NCI-H510A (cell line): ENCODE measurements at places on chromosomes 2 and 18.

DNA sequence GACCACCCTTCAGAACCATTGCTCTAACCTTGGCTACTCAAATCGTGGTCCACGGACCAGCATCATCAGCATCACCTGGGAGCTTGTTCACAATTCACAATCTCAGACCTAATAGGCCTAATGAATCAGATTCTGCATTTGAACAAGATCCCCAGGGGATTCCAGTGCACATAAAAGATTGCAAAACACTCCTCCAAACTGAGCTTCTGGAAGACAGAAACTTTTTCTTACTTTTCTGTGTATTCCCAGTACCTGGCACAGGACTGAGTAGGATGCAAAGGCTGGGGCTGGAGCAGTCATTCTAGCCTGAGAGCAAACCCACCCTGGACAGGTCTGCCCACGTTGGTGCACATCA is 115.1 kb upstream of the COPS8 start:
- no peak for DNase-seq

GRCh38 chr18:43620936-43621335 is 343.6 kb upstream of the SYT4 start:
- no peak for DNase-seq

GRCh38 chr18:25247725-25248124 is 104.2 kb downstream of the ZNF521 start:
- DNase-seq, result no peak

DNA sequence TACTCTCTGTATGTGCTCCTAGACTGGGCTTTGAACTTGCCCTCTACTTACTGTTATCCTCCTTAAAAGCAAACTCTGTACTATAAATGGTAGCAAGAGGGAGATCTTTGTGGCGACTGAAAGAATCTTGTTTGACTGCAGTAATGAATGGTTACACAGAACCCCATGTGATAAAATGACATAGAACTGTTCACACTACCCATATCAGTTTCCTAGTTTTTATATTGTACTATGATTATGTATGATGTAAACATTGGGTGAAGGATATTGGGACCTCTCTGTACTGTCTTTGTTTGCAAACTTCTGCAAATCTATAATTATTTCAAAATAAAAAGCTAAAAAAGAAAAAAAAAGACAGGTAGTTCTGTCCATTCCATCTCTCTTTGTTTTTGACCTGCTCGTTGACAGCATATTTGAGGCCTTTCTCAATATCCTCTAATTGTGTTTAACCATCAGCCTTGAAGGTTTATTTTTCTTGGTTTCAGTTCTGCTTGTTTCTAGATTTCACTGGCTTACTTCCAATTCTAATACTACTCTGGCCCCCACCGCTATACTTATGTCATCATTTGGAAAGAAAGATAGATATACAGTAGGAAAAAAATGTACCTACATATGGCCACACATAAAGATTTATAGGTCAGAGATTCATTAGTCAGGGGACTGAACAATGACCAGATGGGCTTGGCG is 79.2 kb upstream of the MYO3B start:
- DNase-seq, result no peak

DNA sequence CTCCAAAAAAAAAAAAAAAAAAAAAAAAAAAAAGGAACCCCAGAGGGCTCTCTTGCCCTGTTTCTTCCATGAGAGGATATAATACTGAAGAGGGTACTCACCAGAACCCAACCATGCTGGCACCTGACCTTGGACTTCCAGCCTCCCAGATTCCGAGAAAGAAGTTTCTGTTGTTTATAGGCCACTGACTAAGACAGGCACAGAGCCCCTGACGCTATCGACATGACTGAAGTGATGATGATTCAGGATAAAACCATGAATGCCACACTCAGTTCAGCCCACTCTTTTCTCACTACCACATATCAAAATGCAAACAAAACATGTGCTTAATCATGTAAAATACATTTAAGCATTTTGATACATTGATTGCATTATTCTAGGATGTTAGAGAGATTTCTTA is 66.1 kb upstream of the CDCA7 start:
- no peak for DNase-seq

DNA sequence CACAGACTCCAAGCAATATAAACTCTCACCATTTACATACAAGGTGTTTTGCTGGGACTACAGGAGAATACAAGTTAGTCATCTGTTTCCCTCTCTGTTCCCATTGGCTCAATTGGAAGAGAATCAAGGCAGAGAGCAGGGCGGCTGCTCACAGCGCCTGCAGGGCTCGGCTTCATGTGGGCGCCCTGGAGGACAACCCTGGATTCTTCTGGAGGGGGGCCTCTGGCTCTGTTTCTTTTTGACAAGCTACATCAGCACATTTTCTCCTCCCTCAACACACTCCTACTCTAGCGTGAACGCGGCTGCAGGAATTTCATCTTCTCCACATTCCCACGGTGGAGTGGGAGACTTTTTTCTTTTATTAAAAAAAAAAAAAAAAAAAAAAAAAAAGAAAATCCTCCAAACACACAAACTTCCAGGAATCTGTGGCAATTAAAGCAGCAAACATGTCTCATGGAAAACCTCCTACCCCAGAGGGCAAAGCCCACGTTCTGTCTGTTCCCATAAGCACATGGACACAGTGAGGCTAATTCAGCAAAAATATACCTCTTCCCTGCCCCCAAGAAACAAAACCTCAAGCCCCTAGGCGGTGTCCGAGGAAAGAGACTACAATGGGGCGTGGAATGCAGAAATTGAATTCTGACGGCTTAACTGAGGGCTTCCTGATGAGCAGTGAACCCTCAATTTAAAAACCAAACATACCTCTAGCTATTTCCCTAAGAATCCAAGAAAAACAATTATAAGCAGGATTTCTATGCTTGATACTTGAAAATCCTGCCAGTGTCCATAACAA is 50.6 kb downstream of the PARD6G start:
- DNase-seq, result no peak

GRCh38 chr2:161134547-161135518 is 25.4 kb upstream of the TANK start:
- DNase-seq, result no peak

GRCh38 chr2:144774809-144775208 is 254.9 kb upstream of the ZEB2 start:
- DNase-seq, result no peak

GRCh38 chr2:208713066-208713745 is 306.6 kb downstream of the PTH2R start:
- no peak for DNase-seq

- DNase-seq, result no peak
These were observed 155.8 kb downstream of the PTGR3 start for GRCh38 chr18:75053028-75053629.

DNA sequence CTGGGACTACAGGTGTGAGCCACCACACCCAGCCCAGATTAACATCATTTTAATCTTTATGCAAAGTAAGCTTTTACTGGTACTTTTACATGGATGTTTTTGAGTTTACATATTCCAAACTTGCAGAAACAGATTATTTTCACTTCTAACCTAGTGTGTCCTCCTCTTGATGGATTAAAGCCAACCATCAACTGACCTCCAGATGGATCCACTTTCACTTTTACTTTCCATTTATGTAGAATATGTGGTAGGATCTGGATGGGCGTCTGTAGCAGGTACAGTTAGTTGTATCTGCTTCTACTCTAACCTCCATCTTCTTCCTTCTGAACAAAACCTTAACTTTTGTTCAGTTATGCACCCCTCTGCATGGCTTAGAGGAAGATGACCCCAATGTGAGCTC is 264.1 kb downstream of the CDH20 start:
- DNase-seq, result no peak

GRCh38 chr2:160584972-160585494 is 91.4 kb upstream of the RBMS1 start:
- DNase-seq, result no peak

GRCh38 chr2:98839292-98839691 is 96.7 kb downstream of the CRACDL start:
- no peak for DNase-seq

DNA sequence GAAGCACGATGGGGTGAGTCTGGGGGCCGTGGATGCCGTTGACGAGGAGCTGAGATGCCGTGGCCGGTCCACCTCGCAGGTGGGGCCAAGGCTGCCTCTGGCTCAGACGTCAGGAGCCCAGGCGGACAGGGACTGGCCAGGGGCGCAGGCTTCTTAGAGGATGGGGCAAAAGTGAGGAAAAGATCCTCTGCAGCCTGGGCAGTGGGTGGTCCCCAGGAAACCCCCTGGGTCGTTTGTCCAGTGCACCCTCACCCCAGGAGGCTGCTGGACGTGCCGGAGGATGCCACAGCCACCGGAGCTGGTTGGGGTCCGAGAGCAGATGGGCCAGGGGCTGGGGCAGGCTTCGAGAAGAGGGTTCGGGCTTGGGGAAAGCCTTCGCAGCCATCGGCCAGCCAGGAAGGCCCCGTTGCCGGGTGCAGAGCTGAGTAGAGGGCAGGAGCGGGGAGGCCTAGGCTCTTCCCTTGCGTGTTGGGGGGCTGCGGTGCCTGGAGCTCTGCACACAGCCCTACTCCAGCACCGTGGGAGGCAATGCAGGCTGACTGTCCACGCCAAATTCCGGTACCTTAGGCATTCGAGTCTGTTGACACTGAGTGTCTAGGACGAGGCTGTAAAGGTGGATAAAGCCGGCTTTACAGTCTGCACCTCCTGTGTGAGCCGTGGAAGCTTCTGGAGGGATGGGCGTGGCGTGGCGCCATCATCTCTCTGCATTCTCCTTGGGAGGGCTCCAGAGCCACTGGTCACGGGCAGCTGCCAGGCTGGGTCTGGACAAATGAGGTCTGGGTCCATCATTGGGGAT is 18.8 kb downstream of the GPC1 start:
- DNase-seq, result no peak

GRCh38 chr18:76564117-76564516 is 69.1 kb upstream of the ZNF516 start:
- no peak for DNase-seq

DNA sequence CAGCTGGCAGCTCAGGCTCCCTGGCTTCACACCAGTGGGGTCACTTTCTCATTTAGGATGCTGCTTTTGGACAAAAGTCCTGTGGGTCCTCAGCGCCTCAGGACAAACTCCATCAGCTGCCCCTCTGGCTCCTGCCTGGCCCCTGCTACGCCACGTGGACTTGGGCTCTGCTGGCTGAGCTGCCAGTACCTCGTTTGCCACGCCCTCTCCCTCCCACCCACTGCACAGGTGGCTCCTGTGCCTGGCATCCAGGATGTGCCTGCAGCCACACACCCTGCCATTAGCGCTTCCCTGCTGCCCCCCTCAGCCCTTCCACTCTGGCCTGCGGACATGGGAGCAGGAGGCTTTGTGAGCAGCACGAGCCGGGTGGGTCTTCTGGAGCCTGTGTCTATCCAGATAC is 118.9 kb downstream of the ZNF236 start:
- no peak for DNase-seq

DNA sequence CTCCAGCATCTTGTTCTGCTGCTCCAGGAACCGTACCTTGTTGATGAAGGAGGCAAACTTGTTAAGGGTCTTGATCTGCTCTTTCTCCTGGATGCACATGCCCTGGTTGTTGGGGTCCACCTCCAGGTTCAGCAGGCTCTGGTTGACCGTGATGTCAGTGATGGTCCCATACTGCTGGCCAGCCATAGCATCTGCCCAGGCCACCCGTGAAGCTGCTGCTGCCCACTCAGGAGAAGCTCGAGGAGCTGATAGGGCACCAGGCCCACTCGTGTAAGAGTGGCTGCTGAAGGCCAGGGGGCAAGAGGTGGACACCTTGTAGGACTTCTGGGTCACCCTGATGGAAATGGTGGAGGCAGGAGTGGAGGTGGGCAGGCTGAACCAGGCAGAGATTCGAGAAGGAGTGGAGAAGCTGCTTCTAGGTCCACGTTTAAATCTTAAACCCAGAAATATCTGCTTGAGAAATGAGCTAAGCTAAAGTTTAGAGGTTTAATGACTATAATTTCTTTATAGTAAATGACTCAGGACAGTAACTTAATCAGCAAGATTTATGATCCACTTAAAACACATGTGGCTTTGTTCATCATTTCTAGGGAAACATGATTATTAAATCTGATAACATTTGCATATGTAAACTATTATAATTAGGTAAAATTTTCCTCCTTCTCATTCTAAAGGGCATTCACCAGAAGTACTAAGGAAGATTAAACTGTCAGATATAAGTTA is 358.7 kb upstream of the SETBP1 start:
- no peak for DNase-seq

- DNase-seq, result no peak
These were observed 54.9 kb downstream of the ZCCHC2 start for GRCh38 chr18:62577765-62578164.

GRCh38 chr2:240903191-240904060 is 2.7 kb upstream of the CROCC2 start:
- no peak for DNase-seq

DNA sequence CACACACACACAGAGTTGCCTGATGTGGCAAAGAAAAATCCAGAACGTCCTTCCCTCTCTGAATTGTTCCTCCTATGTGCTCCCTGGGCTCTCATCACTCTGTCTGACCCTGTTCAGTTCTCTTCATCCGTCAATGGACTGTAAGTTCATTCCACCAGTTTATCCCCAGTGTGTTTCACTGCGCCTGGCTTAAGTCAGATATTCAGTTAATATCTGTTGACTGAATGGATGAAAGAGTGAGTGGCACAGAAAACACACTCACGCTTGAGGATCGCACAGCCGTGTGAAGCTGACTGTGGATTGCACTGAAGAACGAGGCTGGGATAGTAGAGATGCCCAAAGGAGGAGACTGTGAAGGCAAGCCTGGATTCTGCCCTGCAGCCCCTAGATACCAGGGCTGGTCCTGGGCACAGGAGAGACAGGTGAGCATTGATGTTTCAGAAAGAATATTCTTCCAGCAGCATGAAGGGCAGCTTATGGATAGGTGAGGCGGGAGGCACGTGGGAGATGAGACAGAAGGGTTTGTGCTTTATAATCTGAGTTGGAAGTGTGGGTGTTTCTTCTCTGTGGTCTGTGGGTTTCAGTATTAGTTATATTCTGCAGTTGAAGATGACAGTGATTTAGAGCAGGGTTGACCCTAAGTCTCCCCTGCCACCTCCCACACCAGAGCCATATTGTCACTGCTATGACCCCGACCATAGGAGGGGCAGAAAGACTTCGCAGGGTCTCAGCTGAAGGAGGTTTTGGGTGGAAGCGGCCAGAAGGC is 129.9 kb downstream of the SOCS6 start:
- no peak for DNase-seq

GRCh38 chr2:22485486-22485885 is 899.5 kb upstream of the KLHL29 start:
- DNase-seq, result no peak

DNA sequence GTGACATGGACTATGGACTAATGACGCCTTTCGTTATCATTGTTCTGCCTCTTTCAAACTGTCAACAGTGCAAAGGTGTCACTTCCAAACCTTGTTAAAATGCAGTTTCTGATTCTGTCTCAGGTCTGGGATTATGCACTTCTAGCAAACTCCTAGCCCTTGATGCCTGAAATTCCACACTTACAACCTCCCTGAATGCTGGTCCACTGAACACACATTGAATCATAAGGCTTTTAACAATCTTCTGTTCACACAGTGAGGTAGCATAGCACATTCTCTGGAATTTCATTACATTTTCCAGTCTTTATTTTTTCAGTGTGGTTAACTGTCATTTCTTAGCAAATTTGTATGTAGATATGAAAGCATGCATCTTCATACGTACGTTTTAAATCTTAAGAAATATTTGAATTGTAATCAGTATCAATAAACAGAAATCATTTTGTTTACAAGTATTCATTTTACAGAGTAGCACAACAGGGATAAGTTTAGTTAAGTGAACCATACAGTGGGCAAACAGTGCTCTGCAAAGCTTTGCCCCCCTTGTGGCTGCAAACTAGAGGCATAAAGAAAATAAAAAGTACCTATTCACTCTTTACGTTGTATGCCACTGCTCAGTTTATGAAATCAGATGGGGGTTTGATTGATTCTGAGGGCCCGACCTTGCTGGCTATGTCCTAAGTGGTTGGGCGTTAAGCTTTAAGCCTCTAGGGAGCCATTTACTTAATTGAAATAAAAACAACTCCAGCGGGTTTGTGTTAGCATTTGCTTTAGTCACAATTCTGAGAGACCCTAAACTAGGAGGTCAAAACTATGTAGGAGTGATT is 250.8 kb downstream of the LRRTM1 start:
- DNase-seq, result no peak
